Upper lobe of left lung (tissue), 6 donors: ENCODE measurements at places on chromosomes 6 and 20.
A peak's percentile ranks its signal among the peaks of the same experiment; 100 is the strongest.

DNA sequence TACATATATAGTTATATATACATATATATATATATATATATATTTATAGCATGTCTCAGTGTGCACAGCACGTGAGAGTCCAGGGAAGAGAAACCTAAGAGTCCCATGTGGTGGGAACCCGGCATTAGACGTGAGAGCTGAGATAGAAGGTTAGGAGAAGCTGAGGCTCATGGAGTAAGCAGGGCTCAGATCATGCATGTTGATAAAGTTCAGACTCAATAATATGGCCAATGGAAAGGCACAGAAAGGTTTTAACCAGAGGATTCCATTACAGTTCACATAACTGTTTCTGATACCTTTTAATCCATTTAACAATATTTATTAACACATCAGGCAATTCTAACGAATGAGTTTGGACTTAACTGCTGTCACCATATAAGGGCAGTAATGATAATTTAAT, 143.4 kb downstream of the MYB start:
- DNase-seq, result no peak

DNA sequence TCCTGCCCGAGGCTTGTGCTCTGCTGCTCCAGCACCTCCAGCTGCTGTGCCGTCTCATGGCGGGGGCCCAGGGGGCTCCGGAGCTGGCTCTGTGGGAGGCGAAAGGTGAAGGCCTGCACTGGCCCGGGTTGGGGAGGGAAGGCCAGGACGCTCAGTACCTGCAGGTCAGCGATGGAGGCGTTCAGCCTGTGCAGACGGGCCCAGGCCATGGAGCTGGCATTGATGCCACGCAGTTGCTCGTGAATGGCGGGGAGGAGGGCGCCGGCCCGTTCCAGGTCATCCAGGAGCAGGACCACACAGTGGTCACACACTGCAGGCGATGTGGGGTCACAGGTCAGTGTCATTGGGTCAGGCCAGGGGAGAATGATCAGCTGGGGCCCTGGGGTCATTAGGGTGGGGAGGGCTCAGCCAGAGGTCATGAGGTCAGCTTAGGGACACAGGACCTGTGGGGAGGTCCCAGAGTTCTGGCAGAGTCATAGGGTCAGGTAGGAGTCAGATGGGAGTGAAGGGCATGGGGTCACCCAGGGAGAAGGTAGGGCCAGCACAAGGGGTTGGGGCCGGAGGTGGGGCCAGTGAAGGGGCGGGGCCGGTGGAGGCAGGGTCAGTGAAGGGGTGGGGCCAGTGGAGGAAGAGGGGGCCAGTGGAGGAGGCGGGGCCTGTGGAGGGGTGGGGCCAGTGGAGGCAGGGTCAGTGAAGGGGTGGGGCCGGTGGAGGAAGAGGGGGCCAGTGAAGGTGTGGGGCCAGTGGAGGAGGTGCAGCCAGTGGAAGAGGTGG, 18.0 kb downstream of the ADRM1 start:
- no peak for DNase-seq

DNA sequence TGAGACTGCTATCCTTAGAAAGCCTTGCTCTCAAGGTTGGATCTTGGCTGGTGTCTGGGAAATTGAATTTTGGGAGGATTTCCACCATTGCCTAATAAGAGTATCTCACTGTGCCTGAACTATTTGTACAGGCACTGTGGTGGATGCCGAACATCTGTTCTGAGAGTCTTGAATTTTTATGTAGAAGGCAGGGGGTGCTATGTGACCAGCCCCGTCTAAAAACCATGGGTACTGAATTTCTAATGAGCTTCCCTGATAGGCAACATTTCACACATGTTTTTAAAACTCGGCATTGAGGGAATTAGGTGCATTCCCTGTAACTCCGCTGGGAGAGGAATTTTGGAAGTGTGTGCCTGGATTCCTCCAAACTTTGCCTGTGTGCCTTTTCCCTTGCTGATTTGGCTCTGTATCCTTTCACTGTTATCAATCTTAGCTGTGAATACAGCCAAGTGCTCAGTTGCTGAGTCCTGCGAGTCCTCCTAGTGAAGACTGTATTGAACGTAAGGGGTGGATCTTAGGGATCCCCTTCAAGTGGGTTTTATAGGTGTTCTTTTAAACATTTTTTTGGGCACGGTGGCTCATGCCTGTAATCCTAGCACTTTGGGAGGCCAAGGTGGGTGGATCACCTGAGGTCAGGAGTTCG, 27.6 kb upstream of the SCAF8 start:
- DNase-seq, result no peak

- no peak for DNase-seq
Observed at GRCh38 chr6:27720607-27721580, 191.3 kb downstream of the OR2B2 start.

- DNase-seq, result peak; percentile 32
Observed at GRCh38 chr6:53828215-53828614, 33.4 kb downstream of the LRRC1 start.

GRCh38 chr6:7640607-7641577, 50.9 kb downstream of the SNRNP48 start:
- DNase-seq, result no peak

DNA sequence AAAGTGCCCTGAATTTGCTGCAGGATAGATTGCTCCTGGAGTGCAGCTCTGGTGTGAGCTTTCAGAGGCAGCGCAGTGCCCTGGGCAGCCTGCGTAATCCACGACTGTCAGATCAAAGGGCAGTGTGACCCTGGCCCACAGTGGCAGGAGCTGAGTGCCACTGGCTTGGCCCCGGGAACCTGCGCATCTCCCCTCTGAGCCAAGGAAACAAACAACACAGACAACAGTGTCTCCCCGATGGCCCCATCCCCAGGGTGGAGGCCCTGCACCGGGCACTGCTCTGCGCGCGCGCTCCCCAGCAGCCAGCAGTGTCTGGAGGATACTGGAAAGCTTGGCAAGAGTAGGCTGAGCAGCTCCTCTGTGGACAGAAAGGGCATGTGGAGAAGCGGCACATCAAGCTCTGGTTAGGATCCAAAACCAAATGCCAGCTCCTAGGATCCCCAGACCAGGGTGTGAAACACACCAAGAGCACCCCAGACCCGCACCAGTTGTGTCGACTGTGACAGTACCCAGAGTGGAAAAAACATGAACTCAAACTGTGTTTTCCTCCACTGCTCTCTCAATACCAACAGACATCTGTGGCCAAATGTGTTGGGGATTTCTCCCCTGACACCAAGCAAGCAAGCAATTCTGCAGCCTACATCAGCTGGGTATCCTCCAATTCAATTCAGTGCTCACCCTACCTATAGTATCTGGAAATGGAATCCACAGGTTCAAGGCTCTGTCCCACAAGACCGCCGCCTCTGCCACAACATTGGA, 26.7 kb downstream of the RBCK1 start:
- peak; percentile 59 for DNase-seq

DNA sequence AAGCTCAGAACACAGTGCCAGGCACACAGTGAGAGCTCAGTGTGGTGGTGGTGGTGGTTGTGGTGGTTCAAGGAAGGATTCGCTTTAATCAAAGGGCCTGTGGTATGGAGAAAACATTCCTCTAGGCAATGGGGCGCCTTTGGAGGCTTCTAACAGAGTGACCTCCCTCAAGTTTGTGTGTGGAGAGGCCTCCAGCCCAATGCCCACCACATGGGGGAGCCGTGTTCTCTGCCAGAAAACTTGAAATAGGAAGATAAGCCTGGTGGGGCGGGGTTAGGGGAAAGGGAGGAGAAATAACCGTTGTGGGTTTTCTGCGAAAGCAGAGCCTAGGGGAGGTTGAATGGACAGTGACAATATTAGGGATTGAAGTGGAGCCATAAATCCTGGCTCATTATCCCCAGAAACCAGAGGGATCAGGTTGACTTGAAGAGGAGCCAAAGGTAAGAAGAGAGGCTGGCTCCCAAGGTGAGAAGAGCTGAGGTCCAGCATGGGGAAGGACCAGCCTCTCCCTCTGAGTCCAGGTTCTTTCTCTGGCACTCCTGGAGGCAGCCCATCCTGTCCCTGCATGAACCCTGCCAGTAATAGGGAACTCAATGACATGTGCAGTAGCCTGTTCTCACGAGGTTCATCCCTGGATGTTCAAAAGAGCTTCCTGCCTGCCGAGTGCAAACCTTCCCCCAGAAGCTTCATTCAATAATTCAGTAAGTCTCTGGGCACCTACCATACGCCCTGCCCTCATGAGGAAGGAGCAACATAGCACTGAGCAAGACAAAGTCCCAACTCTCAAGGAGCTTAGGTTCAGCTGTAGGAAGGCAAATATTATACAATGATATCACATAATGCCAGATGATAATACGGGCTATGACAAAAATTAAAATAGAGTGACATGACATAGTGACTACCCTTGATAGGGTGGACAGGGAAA, 51.4 kb downstream of the TGM2 start:
- DNase-seq, result peak; percentile 31

DNA sequence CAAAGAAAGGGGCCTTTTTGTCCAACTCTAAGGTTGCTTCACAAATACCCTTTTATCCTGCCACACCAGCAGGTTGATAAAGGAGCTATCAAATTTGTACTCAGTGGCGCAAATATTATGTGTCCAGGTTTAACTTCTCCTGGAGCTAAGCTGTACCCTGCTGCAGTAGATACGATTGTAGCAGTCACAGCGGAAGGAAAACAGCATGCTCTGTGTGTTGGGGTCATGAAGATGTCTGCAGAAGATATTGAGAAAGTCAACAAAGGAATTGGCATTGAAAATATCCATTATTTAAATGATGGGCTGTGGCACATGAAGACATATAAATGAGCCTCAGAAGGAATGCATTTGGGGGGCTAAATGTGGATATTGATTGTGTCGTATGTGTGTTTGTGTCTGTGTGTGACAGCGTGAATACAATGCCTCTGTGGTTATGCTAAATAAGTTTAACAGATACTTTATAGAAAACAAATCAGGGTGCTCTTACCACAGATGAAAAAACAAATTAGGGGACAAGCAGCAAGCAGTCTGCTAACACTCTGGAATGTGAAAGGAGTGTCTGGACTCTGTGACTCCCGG, 33.6 kb downstream of the HM13 start:
- DNase-seq, result no peak

DNA sequence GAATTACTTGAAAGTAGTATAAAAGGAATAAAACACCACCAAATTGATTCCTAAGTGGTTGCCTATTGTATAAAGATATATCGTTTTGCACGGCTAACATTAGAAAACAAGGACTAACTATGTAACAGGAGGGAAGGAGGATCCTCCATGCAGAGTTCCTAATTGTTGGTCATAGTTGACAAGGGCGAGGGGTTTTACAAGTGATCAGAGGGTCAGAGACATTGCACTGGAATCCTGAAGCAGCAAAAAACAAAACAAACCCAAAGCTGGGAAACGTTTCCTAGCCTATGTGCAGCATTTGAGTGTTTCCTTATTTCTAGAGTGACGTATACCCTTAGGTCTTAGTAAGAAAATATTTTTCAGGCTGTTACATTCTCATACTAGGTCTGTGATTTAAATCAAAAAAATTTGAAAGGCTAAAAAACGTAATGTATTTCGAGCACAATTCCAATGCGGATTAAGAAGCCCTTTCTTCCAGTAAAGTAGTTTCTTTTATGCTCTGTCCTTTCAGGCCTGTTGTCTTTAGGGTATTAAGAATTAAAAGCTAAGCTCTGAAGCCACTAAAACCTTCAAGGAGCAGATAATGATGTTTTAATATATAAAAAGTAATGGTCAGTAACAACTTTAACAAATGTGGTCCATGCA, 373.8 kb upstream of the MMS22L start:
- DNase-seq, result no peak
